ENCODE measurements at places on chromosomes 7 and 10. TPM values are rescaled to one million over a fixed set of nuclear protein-coding genes. Genes with fewer than 3 reads are reported as not detected.

GRCh38 chr7:22945584-22945983 is 68.3 kb downstream of the HYCC1 start:
- DNase-seq, result no peak

GRCh38 chr10:51445588-51445987 is 253.8 kb downstream of the CSTF2T start:
- no peak overlapping the region for H3K27ac ChIP-seq
- H3K4me3 ChIP-seq, result no peak overlapping the region
- no peak for DNase-seq
- no peaks in the 10 kb centered on the region for H3K36me3 ChIP-seq
- no peaks in the 10 kb centered on the region for H3K4me1 ChIP-seq

DNA sequence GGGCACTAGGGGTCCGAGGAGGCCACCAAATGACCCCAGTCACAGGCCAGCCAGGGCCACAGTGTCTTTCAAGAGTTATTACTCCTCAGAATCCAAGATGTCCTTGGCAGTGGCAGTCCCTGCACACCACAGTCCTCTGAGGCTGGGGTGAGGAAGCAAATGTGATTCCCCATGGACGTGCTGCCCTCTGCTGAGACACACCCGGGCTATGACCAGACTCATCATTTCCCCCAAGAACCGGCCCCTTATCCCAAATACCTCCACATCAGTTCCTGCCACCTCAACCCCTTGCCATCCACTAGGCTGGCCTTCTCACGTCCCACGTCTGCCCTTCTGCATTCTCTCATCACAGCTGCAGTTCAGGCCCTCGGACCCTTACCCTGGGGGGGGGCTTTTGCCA is 5.0 kb downstream of the PRKAG2 start:
- H3K4me1 ChIP-seq, result peaks cover 27% of the 10 kb centered on the region
- H3K4me3 ChIP-seq, result no peak overlapping the region
- H3K27ac ChIP-seq, result no peak overlapping the region
- H3K36me3 ChIP-seq, result no peaks in the 10 kb centered on the region
- DNase-seq, result no peak

- no peak overlapping the region for H3K4me3 ChIP-seq
- no peaks in the 10 kb centered on the region for H3K36me3 ChIP-seq
- H3K27me3 ChIP-seq, result no peaks in the 10 kb centered on the region
- peak; percentile 17 for DNase-seq
- no peak overlapping the region for H3K27ac ChIP-seq
These were observed 149.0 kb upstream of the CHST15 start for GRCh38 chr10:124242365-124242764.

DNA sequence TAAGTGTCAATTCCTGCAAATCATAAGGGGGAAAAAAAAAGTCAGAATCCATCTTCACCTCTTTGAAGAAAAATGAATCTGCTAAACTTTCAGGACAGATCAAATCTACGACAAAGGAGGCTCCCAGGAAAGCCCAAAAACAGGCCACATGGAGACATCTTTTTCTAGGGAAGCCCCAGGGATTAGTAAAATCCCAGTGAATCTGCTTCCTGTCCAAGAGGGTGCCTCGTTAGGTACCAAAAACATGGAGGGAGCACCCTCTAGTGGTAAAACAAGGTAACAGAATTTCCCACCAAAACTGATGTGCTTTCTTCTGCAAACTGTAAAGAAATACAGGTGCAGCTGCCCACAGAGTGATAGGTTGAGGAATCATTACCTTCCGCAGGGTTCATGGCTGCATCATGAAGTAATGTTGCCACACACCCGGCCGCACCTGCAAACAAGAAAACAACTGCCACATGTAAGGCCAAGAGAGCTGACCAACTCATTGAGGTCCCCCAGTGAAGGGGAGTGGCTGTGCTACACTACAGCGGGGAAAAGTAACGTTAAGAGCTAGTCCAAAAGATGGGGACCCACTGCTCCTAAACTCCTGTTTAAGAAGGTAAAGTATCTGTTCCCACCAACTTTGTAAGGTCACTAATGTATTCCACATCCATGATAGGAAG is 7.9 kb downstream of the SLC25A28 start:
- no peak overlapping the region for H3K27ac ChIP-seq
- H3K4me3 ChIP-seq, result no peak overlapping the region
- DNase-seq, result peak; percentile 27
- no peaks in the 10 kb centered on the region for H3K36me3 ChIP-seq
- no peaks in the 10 kb centered on the region for H3K27me3 ChIP-seq

The WDR91 gene
- polyA plus RNA-seq, result 17.7 TPM

GRCh38 chr7:20798081-20798693 is 11.5 kb upstream of the SP8 start:
- no peak overlapping the region for H3K27ac ChIP-seq
- no peak for DNase-seq
- no peaks in the 10 kb centered on the region for H3K36me3 ChIP-seq
- peaks cover 4% of the 10 kb centered on the region for H3K4me1 ChIP-seq

GRCh38 chr10:107585630-107586029 is 421.1 kb upstream of the SORCS1 start:
- no peaks in the 10 kb centered on the region for H3K27me3 ChIP-seq
- H3K4me3 ChIP-seq, result no peak overlapping the region
- no peaks in the 10 kb centered on the region for H3K36me3 ChIP-seq
- no peak overlapping the region for H3K27ac ChIP-seq

DNA sequence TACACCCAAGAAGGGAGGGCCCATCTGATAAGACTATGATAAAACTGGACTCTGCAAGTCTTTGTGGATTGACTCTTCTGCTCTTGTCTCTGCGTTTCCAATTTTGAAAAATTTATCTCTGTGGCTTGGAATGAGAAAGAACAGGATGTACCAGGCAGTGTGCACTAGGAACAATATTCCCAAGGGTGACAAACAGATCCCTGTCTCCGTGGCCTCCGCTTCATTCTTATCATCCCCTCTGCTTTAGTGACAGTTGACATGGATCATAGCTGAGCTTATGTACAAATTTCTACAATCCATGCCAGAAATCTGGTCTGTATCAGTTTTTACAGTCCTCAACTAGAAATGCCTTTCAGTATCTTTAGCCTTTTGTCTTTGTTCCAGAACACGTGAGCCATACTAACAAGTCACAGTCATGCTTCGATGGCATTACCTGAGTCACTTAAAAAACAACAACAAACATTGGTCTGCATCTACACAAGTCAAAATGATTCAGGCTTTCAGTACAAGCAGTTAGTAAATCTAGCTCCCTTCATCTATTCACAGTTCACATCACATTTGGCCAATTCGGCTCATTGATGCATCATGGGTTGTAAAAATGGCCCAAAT is 393.6 kb upstream of the CELF2 start:
- no peaks in the 10 kb centered on the region for H3K27me3 ChIP-seq
- no peaks in the 10 kb centered on the region for H3K4me1 ChIP-seq
- H3K27ac ChIP-seq, result no peak overlapping the region
- H3K36me3 ChIP-seq, result no peaks in the 10 kb centered on the region
- DNase-seq, result no peak
- no peak overlapping the region for H3K4me3 ChIP-seq

DNA sequence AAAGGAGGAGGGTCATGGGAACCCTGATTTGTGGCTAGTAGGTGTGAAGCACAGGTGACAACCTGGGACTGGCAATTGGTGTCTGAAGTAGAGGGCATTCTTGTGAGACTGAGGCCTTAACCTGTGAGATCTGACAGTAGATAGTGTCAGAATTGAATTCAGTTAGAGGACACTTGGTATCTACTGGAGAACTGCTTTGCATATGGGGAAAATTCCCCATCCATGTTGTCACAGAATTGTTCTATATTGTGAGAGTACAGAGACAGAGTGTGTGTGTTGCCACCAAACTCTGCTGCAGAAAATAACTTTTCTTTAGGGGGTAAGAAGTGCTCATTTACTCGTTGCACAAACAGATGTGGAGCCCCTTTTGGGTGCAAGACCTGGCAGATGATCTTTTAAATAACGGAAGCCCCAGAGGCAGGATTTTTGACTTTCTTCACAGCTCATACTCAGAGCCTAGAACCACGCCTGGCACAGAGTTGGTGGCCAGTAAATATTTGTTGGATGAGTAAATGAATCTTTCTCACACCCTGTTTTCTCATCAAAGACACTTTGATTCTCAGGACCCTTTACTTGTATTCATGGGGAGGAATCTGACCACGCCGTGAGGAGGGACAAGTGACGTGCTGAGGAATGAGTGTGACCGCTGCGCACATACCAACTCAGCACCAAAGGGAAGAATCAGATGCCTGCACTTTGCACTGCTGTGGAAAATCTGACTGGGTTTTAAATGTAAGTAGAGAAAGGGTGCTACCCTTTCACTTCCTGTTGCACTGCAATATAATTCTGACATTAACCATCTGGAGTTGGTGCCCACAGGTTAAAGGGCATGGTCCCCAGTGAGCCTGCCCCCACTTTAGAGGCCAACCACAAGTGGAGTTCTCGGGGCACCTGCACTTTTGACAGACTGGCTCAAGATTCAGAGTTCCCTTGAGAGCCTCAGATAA is 39.2 kb upstream of the SDHAF3 start:
- no peaks in the 10 kb centered on the region for H3K4me1 ChIP-seq
- H3K4me3 ChIP-seq, result no peak overlapping the region
- no peaks in the 10 kb centered on the region for H3K36me3 ChIP-seq
- H3K27me3 ChIP-seq, result no peaks in the 10 kb centered on the region
- H3K27ac ChIP-seq, result no peak overlapping the region

DNA sequence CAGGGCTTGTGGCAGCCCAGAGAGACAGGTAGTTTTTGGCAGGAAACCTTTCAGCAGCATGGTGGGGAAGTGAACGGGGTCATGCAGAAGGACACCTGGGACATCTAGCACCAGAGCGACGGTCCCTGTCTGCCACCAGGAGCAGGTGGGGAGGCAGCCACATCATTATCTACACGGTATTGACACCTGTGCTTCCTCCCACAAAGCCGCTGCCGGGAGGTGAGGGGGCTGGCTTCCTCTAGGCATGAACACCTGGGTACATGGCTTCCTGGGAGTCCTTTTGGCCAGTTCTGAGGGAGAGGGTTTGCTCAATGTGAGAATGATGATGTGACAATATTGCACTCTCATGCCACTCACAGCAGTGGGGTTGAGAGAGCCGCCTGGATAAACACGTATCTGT is 275.2 kb downstream of the ACTR3B start:
- H3K36me3 ChIP-seq, result no peaks in the 10 kb centered on the region
- no peaks in the 10 kb centered on the region for H3K4me1 ChIP-seq
- no peaks in the 10 kb centered on the region for H3K27me3 ChIP-seq
- no peak overlapping the region for H3K27ac ChIP-seq
- DNase-seq, result no peak
- no peak overlapping the region for H3K4me3 ChIP-seq

- no peaks in the 10 kb centered on the region for H3K4me1 ChIP-seq
- no peak overlapping the region for H3K4me3 ChIP-seq
- H3K27me3 ChIP-seq, result no peaks in the 10 kb centered on the region
- no peaks in the 10 kb centered on the region for H3K36me3 ChIP-seq
- H3K27ac ChIP-seq, result no peak overlapping the region
These were observed 696.3 kb upstream of the C7orf33 start for GRCh38 chr7:147894271-147894670.

The MMP21 gene
- polyA plus RNA-seq, result 0.56 TPM

DNA sequence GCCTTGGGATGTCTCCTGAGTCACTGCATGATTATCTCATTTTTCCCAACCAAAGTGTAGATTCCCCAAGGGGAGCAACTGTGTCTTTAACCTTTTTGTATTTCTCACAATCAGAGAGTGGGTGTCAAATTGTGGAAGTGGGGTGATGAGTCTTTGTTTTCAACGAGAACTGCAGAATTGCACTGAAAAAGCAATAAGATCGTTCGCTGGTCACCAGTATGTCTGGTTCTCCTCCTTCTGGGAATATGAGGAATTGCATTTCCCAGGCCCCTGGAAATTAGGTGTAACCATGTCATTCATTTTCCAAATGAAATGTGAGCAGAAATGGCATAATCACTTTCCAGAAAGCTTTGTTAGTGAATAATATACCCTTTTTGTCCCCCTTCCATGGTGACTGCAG is 326.9 kb downstream of the GPAM start:
- H3K36me3 ChIP-seq, result no peaks in the 10 kb centered on the region
- no peak overlapping the region for H3K4me3 ChIP-seq
- no peaks in the 10 kb centered on the region for H3K27me3 ChIP-seq
- no peak overlapping the region for H3K27ac ChIP-seq

The RHOBTB1 gene
- polyA plus RNA-seq, result 22.3 TPM

DNA sequence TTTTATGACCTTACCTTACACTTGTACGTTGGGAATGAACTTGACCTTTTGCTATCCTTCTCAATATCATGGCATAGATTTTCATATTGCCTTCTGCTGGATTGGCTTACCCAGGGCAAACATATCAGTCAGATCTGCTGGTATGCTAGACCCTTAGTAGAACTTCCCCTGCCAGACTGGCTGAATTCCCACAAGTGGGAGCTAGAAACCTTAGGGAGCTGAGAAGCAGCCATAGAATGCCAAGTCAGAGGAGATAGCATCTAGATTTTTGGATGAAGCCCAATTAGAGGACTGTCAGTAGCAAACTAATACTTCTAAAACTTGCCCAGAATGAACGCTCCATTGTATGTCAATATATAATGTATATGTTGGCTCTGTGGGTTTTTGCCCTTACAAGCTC is 385.0 kb downstream of the NXPH1 start:
- H3K36me3 ChIP-seq, result no peaks in the 10 kb centered on the region
- DNase-seq, result no peak
- no peak overlapping the region for H3K27ac ChIP-seq
- H3K4me3 ChIP-seq, result no peak overlapping the region

DNA sequence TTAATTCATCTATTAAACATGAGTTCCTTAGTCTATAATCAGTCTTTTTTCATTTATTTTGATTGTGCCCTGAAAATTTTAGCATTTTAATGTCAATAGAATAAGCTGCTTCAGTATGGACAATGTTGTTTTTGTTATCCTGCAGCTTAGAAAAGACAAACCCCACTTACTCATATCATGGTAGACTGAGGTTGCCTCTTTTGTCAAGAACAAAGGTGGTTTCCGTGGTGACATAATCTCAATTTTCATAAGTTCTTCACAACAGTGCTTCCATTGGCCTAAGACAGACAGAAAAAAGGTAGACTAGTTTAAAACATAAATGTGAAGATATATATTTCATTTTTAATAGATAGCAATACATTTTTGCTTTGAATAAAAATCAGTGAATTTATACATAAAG is 69.1 kb downstream of the RTKN2 start:
- H3K36me3 ChIP-seq, result no peaks in the 10 kb centered on the region
- H3K27me3 ChIP-seq, result no peaks in the 10 kb centered on the region
- DNase-seq, result no peak
- H3K4me1 ChIP-seq, result no peaks in the 10 kb centered on the region
- H3K4me3 ChIP-seq, result no peak overlapping the region

The ANKMY2 gene
- polyA plus RNA-seq, result 26.5 TPM

The NANOS1 gene
- 0.54 TPM for polyA plus RNA-seq

DNA sequence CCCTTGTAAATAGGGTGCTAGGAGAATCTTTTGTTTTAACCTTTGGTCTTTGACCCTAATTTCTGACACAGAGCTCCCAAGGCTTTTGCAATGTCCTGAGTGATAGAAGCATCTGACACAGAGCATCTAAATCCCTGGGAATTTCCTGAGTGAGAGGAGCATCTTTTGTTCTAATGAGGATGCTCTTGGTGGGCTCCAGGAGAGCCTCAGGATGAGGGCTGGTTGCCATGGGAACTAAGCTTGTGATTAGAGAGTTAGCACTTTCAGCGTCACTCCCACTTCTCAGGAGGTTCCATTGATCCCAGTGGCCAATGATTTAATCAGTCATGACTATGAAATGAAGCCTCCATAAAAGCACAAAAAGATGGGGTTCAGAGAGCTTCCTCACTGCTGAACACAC is 264.8 kb downstream of the KIF20B start:
- no peak for DNase-seq
- H3K27ac ChIP-seq, result no peak overlapping the region
- no peak overlapping the region for H3K4me3 ChIP-seq
